ENCODE measurements at places on chromosomes 7 and 10.

DNA sequence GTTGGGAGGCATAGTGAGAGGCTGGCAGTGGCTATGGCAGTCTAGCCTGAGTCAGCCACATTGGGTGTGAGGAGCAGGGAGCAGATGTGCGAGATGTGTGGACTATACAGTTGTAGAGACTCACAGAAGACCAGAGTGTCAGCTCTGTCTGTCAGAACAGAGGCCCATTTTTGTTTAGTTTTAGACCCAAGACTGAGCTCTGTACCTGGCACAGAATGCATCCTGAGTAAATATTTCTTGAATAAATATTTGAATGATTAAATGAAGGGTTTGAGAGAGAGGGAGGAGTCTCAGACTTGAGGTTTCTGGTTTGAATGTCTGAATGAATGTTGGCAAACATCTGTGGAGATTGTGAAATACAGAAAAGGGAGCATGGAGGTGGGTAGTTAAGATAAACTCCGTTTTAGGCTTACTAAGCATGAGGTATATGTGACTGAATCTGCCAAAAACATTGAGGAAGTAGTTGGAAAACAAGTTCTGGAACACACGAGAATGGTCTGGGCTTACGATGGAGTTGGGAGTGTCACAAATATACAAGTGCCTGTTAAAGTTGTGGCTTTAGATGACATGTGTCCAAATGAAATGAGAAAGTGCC, 3.6 kb downstream of the SEC23IP start:
- DNase-seq, result peak; percentile 48

DNA sequence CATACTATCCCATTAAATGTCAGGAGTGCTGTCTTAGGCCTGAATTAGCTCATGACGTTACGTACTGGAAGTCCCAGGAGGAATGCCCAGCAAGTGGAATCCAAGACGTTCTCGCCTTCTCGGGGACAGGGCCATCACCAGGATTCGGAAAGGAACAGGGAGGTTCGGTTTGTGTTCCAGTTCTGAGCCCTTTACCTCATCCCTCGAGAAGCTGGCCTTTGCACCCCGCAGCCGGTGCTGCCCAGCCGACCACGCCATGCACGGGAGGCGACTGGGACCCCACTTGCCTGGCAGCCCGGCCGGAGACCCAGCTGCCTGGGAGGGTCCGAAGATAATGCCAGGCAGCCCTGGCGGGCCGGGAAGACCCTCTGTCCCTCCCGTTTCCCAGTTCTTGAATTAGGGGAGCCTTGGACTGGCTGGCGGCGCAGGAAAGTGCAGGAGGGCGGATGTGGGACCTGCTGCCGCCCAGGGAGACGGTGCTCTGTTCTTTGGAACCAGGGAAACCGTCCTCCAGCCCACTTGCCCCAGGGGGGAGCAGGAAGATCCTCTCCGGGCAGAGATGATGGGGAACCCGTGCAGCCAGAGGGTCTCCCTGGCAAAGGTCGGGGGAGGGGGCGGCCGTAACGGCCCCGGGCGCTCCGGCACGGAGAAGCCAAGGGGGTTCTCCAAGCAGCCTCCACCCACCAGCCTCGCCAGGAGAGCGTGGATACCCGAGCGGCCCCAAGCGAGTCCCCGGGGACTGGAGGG, 671 bp upstream of the CHST3 start:
- DNase-seq, result no peak

- DNase-seq, result no peak
Observed at GRCh38 chr10:77289027-77289501, 348.5 kb downstream of the KCNMA1 start.

DNA sequence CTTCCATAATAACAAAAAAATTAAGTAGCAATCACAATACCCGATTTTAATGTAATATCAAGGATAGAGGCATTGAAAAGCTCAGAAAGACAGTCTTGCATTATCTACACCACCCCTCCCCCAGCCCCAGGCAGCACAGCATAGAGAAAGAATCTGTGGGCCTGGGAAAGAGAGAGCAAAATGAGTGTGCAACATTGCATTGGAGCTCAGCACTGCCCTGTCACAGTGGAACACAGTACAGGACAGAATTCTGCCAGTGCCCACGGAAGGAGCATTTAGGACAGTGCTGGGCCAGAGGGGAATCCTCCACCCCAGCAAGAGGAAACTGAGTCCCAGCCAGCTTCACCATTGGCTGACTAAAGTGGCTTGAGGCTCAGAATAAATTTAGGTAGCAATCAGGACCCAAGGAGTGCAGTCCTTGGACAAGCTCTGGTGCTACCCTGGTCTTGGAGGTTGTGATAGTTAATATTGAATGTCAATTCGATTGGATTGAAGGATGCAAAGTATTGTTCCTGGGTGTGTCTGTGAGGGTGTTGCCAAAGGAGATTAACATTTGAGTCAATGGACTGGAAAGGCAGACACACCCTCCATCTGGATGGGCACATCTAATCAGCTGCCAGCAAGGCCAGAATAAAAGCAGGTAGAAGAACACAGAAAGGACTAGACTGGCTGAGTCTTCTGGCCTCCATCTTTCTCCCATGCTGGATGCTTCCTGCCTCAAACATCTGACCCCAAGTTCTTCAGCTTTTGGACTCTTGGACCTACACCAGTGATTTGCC, 234.4 kb downstream of the ANK3 start:
- DNase-seq, result no peak

DNA sequence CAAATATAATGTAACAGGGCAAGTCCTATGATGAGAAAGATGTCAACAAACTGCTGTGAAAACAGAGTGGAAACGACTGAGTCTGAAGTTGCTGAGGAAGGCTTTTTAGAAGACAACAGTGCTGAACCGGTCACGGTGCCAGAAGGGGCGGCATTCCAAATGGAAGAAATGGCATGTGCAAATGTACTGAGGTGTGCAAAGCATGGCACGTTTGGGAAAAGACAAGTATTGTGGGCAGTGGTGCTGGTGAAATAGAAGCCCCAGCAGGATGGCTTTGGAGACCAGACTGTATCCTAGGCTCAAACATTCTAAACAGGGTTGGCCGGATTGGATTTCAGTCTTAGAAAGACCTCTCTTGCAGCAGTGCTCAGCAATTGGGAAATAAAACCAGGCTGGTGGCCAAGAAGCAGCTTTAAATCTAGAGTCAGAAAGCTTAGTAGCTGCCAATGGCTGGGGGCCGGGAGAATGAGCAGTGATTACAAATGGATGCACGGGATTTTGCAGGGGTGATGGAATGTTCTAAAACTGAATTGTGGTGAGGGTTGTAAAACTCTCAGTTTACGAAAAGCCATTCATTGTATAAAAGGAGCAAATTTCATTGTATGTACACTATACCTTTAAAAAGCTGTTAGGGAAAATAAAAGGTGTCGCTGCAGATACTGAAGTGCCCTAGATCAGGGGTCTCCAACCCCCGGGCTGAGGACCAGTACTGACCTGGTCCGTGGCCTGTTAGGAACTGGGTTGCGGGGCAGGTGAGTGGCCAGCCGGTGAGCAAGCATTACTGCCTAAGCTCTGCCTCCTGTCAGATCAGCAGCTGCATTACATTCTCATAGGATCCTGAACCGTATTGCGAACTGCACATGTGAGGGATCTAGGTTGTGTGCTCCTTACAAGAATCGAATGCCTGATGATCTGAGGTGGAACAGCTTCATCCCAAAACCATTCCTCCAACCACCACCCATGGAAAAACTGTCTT, 141.6 kb downstream of the HIBADH start:
- no peak for DNase-seq

GRCh38 chr7:42574685-42575084, 337.2 kb downstream of the C7orf25 start:
- DNase-seq, result no peak

- DNase-seq, result no peak
Observed at GRCh38 chr7:141402277-141402996, 148.8 kb upstream of the AGK start.
